ENCODE measurements at places on chromosomes 2 and 18. TPM values are rescaled to one million over a fixed set of nuclear protein-coding genes. Genes with fewer than 3 reads are reported as not detected.

DNA sequence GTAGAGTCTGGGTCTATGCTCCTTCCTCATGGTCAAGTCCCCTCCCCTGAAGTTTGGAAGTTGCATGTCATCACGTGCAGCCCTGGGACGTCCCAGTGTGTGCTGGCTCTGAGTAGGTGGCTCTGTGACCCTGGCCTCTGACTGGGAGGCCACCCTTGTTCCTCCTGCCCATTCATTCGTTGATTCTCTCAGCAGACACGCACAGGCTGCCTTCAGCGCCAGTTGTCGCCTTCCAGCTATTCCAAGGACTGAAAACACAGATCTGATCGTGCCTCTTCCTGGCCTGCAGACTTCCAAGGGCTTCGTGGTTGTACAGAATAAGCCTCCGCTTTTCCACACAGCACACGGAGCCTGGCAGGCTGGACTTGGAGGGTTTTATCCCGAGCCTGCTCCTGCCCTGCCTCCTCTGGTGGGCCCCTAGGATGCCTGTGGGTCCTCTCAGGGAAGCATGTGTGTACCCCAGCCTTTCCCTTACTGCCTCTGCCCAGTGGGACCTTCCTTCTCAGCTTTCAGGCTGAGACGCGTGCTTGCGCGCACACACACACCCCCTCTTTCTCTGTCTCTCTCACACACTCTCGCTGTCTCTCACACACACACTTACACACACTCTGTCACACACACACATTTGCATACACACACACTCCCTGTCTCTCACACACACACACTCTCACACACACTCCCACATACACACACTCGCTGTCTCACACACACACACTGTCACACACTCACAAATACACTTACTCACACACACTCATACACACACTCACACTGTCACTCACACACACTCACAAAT is 17.7 kb downstream of the SH3BP4 start:
- no peaks in the 10 kb centered on the region for H3K36me3 ChIP-seq
- peak; percentile 57 for DNase-seq
- no peak overlapping the region for H3K27ac ChIP-seq
- no peaks in the 10 kb centered on the region for H3K27me3 ChIP-seq
- H3K4me3 ChIP-seq, result no peak overlapping the region

DNA sequence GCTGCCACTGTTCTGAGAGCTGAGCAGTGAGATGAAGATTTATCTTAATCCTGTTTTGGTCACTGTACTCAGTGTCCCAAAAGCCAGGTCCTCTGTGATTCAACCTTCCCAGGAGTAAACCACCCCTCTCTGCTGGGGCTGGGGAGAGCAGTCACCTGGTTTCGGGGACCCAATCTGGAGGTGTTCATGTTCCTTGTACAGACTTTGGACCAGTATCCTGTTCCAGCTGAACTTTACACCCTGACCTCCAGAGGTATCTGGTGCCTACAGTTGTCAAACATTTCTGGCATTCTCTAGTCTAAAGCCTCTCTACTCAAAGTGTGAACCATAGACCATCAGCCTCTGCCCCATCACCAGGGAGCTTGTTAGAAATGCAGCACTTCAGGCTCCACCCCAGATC is 22.1 kb downstream of the CERS6 start:
- DNase-seq, result no peak
- peaks cover 12% of the 10 kb centered on the region for H3K4me1 ChIP-seq
- no peaks in the 10 kb centered on the region for H3K36me3 ChIP-seq
- no peaks in the 10 kb centered on the region for H3K27me3 ChIP-seq
- no peak overlapping the region for H3K4me3 ChIP-seq
- H3K27ac ChIP-seq, result no peak overlapping the region

LONRF2 gene
- total RNA-seq, result 16.1 TPM

DNA sequence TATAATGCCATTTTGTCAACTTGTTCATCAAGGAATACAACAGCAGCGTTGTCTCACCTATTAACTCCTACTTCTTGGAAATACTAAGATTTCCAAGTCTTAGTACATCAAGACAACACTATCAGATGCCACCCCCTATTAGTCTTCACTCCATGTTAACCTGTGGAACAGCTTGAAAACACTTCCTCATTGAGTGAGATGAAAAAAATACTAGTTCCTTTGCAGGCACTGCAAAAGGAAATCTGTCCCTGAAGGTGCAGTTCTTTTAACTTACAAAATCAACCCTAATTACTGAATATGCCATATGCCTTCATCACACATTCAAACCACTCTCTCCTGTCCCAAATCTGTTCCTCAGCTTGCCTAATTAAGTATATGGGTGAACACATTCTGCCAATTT is 4.0 kb downstream of the CWC22 start:
- no peaks in the 10 kb centered on the region for H3K36me3 ChIP-seq
- no peak overlapping the region for H3K27ac ChIP-seq
- H3K4me3 ChIP-seq, result no peak overlapping the region
- no peaks in the 10 kb centered on the region for H3K27me3 ChIP-seq
- peaks cover 16% of the 10 kb centered on the region for H3K4me1 ChIP-seq

FNDC4 gene
- 39.2 TPM for total RNA-seq

KCNIP3 gene
- 43.4 TPM for total RNA-seq
